ENCODE measurements at places on chromosomes 2 and 18.

- DNase-seq, result no peak
Measured at GRCh38 chr2:216283038-216283900, 89.0 kb downstream of the MARCHF4 start.

DNA sequence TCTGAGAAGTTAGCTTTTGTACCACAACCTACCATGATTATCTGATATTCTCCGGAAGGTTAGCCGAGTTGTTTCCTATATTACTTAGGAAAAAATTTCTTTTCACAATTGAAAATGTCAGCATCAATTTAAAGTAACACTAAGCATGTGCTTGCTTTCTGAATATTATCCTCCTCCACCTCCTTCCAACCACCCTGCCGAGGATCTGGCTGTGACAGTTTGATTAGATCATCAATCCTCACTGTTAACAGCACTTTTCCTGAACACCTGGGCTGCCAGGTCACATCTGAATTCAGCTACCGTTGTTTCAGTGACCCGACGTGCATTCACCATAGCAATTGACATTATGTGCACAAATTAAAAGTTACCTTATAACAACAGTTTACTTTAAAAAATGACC lies 207.0 kb downstream of the ZNF407 start:
- DNase-seq, result no peak

- peak; percentile 88 for DNase-seq
Measured at GRCh38 chr2:172465417-172466334, 38.3 kb downstream of the ITGA6 start.

DNA sequence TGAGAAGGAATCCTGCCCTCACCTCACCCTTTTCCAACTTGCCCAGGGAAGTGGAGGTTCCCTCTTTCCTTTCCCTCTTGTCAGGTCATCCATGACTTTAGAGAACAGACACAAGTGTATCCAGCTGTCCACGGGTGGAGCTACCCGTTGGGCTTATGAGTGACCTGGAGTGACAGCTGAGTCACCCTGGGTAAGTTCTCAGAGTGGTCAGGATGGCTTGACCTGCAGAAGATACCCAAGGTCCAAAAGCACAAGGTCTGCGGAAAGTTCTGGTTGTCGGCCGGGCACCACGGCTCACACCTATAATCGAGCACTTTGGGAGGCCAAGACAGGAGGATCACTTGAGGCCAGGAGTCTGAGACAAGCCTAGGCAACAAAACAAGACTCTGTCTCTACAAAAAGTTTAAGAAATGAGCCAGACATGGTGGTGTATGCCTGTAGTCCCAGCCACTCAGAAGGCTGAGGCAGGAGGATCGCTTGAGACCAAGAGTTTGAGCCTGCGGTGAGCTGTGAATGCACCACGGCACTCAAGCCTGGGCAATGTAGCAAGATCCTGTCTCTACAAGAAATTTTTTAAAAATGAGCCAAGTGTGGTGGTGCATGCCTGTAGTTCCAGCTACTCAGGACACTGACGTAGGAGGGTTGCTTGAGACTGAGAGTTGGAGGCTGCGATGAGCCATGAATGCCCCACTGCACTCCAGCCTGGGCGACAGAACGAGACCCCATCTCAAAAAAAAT lies 14.0 kb upstream of the CNDP1 start:
- DNase-seq, result no peak

GRCh38 chr2:70730730-70731129 lies 37.3 kb downstream of the ADD2 start:
- no peak for DNase-seq

DNA sequence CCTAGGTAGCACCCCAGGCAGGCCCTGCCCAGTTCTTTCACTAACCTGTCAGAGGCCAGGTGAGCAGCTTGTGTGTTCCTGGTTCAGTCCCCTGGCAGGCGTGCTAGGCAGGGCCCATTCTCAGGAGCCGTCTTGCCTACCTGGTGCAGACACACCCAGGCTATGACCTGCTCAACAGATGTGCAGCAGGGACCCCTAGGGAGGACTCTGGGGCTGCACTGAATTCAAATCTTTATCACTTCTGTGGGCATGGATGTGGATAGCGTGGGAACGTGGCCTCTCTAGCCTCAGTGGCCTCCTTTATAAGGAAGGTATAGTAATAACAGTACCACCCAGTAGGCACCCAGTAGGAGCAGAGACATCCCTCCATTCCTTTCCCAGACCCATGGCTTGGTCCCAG lies 48.4 kb downstream of the PLEKHB2 start:
- no peak for DNase-seq

- DNase-seq, result no peak
Measured at GRCh38 chr2:69535817-69536241, 98.6 kb upstream of the NFU1 start.

GRCh38 chr2:202762556-202762955 lies 109.0 kb downstream of the ICA1L start:
- DNase-seq, result no peak

DNA sequence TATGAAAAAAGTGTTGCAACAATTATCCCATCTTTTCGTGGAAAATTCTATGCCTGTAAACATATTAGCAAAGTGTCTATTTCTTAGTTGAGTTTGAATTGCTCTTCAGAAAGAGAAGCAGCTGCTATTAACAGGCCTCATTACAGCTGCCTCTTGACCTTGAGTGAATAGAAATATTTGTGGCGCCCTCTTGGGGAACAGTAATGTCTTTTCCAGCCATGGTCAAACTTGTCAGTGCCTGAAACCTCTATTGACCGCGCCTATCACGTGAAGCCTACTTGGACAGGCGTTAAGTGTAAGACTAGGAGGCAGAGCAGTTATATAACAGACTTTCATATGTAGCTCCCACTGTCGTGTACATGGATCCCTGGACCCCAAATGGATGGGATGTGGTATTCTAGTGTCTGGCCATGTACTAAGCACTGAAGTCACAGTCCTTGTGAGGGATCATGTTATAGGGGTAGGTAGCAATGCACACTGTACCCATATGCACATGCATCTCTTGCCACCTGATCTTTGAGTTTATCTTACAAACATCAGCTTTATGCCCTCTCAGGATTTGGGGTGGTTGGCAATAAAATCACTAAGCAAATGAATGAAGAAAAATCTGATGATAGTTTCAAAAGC lies 245.0 kb downstream of the PTGR3 start:
- peak; percentile 9 for DNase-seq

- no peak for DNase-seq
Measured at GRCh38 chr2:219831957-219832356, 204.5 kb downstream of the SLC4A3 start.

GRCh38 chr2:74424995-74425406 lies 3.5 kb downstream of the WDR54 start:
- DNase-seq, result no peak

GRCh38 chr2:70772486-70773155 lies 4.6 kb upstream of the ADD2 start:
- DNase-seq, result peak; percentile 67

- DNase-seq, result no peak
Measured at GRCh38 chr2:149528983-149529382, 58.6 kb downstream of the MMADHC start.

- DNase-seq, result no peak
Measured at GRCh38 chr2:55962915-55963314, 39.3 kb upstream of the EFEMP1 start.

GRCh38 chr2:225486236-225486635 lies 86.7 kb downstream of the NYAP2 start:
- DNase-seq, result no peak

- no peak for DNase-seq
Measured at GRCh38 chr2:228064796-228065315, 116.6 kb downstream of the SPHKAP start.

- DNase-seq, result peak; percentile 61
Measured at GRCh38 chr2:27212626-27213471, 781 bp upstream of the SLC5A6 start.

- DNase-seq, result no peak
Measured at GRCh38 chr2:128783896-128784295, 465.2 kb upstream of the HS6ST1 start.

- DNase-seq, result no peak
Measured at GRCh38 chr2:236673126-236673822, 103.6 kb downstream of the ACKR3 start.

GRCh38 chr2:224146356-224147160 lies 107.5 kb upstream of the SERPINE2 start:
- DNase-seq, result no peak
